ENCODE measurements at places on chromosomes 7 and 10.

- no peak for DNase-seq
Observed at GRCh38 chr10:4121502-4122380, 336.7 kb upstream of the KLF6 start.

GRCh38 chr10:98367604-98368451 lies 47.2 kb downstream of the PYROXD2 start:
- no peak for DNase-seq

DNA sequence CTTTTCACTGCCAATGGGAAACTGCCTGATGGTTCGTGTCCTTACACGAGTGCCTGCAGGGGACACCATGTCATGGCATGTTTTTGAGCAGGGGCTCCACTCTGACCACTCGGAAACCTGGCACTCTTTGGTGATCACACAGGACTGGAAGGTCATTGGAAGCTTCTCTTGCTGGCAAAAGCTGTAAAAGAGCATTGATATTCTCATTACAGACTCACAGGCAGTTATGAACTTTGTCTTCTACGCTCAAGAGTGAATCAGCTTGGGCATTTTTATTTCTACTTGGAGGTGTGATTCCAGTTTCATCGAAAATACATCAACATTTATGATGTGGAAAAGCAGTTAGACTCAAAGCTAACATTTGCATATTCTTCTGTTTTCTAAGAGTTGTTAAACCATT lies 238.7 kb downstream of the THSD7A start:
- DNase-seq, result no peak

DNA sequence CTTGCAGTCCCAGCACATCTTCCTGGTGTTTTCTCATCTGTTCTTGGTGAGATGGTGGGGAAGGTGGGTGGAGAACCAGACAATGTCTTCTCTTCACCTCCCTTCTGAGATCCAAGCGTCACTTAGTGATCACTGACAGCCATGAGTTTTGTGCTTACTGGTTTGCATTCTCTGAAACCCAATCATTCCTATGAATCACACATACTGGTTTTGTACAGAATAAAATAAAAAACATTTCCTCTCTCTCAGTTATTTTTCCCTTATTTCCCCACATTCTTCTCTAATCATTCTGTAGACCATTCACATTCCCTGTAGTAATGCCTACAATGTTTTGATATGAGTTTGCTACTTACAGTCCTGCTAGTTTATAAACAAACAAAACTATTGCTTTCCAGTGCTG lies 143.8 kb upstream of the SLC13A1 start:
- DNase-seq, result no peak

DNA sequence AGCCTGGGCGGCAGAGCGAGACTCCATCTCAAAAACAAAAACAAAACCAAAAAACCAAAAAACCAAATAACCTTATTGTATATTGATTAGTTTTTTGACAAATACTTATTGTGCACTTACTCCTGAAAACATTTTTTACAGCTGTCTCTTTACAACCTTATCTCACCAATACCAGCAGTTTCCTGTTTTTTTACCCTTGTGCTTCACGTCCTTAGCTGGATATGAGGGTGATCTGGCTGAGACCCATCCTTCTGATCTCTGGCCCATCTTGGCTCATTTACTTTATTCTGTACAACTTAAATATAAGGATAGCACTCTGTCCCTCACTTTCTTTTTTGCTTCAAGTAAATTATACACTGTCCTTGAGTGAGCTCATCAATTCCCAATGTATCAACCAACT lies 104.6 kb upstream of the DNAJB12 start:
- no peak for DNase-seq

DNA sequence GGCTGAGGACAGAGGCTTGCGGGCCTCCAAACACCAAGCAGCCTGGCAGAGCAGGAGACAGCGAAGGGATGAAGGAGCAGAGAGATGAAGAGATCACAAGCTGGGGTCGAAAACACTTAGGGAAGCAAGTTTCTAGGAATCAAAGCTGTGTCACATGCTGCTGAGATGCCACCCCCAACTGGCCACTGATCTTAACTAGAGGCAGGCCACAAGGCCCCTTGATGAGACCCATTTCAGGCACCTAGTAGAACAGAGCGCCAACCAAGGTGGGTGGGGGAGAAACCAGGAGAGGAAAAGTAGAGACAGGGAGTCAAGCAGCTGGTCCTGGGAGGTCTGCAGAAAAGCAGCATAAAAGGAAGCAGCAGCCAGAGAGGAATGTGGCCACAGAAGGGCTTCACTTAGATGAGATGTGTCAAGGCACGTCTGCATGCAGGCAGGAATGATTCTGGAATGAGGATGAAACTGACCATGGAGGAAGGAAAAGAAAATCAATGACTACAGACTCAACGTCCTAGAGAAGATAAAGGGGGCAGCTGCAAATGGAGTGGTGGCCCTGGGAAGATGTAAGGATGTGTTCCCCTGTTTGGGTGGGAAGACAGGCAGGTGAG lies 85.0 kb upstream of the DDC start:
- no peak for DNase-seq

DNA sequence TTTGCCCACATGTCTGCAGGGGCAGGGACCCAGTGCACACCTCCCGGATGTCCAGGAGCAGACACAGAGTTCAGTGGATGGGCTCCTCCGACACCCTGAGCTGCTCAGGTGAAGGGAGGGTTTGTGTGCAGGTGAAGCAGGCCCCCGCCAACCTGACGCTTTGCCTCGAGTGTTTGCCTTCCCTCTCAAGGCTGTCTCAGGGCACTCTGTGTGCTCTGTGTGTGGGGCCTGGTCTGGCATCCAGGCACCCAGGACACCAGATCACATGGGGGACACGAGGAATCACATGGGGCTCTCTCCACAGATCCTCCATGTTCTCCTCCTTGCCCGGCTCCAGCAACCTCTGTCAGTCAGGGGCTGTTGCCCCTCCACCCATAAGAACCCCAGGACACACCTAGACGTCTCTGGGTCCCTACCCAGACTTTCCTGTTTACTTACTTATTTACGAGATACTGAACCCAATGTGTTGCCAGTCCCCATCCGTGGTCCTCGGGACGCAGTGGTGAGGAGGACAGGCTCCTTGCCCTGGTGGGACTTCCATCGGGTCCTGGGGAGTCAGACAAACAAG lies 99.5 kb downstream of the HTR5A start:
- no peak for DNase-seq

DNA sequence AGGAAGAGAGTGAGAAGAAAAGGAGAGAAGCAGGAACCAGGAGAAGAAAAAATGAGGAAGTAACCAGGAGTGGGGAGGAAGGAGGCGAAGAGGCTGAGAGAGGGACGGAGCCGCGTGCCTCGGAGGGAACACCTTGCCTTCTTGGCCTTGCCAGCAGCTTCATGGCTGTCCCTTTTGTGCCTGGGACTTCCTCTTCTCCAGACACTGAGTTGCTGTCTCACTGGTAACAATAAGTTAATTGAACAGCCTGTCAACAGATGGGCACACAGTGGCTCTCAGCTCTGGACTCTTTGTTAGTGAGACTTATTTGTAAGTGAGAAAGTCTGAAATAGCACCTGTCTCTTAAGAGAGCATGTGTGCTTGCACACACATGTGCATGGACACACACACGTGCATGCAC lies 83.2 kb downstream of the GATA3 start:
- DNase-seq, result no peak

GRCh38 chr7:103989200-103989784 lies at the start of gene RELN:
Gene RELN, minus strand, starts transcription at chr7:103989658. Its CDS starts 302 bp downstream, at chr7:103989356.
- DNase-seq, result no peak

GRCh38 chr10:88500656-88501055 lies 82.5 kb downstream of the RNLS start:
- no peak for DNase-seq

DNA sequence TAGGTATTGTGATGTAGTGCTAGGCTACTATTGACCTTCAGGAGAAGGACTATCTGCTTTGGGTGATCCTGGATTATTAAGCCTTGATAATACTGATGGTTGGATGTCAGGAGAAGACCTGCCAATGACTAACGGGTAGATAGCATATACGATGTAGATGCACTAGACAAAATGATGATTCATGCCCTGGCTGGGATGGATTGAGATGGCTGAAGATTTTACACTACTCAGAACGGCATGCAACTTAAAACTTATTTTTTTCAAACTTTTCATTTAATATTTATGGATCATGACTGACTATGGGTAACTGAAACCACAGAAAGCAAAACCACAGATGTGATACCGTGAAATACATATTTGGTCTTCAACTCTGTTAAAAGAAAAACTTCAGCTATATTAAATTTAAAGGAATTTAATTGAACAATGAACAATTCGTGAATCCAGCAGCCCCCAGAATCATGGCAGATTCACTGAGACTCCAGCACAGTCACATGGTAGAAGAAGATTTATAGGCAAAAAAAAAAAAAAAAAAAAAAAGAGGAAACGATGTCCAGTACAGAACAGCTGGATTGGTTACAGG lies 124.6 kb upstream of the CDK13 start:
- DNase-seq, result no peak

GRCh38 chr7:93228302-93228701 lies 2.0 kb upstream of the HEPACAM2 start:
- no peak for DNase-seq

DNA sequence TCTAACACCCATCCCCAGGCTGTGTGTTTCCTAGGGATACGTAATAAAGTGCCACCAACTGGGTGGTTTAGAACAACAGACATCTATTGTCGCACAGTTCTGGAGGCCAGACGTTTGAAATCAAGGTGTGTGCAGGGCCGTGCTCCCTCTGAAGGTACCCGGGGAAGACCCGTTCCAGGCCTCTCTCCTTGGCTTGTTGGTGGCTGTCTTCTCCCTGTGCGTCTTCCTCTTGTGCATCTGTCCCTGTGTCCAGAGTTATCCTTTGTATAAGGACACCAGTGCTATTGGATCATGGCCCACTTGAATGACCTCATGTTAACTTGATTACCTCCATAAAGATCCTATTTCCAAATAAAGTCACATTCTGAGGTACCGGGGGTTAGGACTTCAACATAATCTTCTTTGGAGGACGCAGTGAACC lies 15.6 kb downstream of the GRK5 start:
- no peak for DNase-seq

DNA sequence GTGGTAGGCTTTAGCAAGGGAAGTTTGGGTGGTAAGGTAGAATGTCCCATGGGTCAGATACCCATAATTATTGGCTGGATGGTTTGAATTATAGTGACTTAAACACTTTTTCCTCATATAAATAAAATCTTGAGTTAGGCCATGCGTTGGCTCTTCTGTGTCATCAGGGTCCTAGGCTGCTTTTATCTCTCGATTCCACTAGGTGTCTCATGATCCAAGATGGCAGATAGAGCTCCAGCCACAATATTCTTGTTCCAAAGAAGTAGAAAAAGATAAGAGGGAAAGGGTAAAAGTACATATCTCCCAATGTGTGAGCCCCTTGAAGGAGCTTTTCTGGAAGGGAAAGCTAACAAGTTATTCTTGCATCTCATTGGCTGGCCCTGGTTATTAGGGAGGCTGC lies 144.7 kb downstream of the GRK5 start:
- no peak for DNase-seq

DNA sequence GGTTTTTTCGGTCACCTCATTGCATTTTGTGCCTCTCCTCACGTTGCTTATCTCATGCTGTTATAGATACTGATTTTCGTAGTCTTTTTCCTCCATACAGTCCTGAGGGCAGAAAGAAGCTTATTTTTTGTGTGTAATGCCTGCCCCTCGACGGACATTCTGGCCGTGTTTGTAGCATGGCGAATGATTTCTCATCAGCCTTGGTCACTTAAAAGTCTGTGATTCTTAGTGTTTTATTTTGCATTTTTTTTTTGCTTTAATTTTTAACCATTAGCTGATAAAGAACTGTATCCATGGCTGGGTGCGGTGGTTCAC lies 469 bp upstream of the NOC3L start:
- no peak for DNase-seq

DNA sequence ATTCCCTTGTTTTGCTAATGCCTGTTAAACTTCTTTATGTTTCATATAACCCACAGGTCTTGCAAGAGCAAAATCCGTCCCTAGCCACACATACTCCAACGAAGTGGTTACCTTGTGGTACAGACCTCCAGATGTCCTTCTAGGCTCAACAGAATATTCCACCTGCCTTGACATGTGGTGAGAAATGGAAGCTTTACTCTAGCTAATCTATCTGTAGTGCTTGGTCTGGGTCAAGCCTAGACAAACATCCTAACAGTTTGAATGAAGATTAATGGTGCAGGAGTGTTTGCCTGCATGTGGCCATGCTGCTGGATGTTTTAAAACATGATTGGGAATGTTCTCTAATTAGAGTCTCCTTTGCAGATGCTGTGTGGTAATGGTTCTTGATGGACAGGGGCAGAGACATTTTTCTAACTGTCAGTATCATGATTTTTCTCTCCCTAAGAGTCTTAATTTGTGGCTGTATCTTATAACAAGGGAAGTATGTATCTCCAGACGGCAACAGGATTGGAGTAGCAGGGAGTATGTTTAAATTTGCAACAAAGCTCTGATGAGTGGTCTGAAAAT lies 308.5 kb upstream of the FZD1 start:
- no peak for DNase-seq

DNA sequence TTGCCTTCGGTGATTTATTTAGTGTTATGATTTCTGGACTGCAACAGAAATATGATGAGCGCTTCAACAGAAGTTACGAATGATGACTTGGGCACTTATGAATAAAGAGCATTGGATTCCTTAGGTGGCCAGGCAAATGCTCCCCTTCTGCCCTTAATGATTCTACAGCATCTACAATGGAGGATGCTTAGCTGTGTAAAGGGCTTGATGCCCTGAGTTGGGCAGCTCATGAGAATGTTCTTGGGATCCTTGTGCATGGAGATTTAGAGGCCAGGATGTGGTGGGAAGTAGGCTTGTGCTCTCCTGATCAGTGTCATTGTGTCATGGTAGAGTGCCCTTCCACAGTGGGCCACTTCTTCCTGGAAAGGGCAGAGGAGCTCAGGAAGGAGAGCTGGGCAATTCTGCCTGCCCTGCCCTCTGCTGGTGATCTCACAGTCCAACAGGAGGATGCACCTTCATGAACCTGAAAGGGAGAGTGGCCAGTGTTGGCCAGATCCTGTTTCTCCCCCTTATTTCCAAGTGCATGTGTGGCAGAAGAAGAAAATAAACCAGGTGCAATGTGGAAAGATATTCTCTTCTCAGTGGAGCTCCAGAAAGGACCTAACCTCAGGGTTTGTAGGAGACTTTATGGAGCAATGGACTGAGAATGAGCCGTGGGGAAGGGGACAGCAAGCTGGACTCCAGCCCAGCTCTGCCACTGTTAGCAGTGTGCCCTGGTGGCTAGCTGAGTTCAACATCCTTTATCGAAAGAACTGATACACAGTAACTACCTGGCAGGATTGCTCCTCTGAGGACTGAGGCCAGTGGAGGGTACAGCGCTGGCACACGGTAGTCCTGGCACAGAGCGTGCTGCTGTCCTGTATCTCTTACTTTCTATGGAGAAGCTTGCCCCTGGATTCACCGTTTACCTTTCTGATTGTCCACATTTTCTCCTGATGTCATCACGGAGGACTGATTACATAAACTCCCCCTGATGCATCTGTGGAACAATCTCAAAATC lies 182.9 kb downstream of the BMPER start:
- no peak for DNase-seq

- DNase-seq, result peak; percentile 26
Observed at GRCh38 chr7:99822731-99823718, 4.8 kb upstream of the CYP3A43 start.
